Activated T-cell treated with anti-CD3 and anti-CD28 coated beads for 48 hours (primary cell): ENCODE measurements at places on chromosomes 7 and 10.

DNA sequence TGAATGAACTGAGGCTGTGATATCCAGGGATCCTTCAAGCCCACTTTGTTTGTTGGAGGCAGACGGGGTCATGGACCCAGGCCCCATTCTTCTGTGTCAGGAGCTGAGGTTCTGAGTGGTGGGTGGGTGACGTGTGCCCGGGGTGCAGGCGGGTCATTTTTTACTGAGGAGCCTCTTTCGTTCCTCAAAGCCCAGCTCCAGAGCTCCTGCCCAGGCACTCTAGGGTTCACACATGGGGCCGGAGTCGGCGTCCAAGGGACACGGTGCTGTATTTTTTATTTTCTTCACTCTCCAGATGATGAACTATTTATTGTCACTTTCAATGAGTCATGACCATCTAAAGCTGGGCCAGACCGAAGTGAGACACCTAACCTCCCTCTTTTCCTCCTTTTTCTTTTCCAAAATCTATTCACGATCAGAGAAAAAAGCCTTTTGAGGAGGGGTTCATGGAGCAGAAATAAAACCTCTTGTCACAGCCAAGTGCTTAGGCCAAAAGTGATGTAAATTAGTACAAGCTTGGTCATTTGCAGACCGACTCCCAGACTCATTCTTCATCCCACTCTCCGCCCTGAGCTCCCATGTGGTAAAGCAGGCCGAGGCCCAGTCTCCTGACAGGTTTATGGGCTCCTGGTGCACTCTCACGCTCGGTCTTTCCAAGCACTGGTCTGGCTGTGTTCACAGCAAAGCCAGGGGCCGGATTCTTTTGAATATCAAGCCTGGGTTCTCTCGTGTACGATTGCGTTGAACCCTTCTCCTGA is 41.4 kb upstream of the PITRM1 start:
- no peak for DNase-seq

DNA sequence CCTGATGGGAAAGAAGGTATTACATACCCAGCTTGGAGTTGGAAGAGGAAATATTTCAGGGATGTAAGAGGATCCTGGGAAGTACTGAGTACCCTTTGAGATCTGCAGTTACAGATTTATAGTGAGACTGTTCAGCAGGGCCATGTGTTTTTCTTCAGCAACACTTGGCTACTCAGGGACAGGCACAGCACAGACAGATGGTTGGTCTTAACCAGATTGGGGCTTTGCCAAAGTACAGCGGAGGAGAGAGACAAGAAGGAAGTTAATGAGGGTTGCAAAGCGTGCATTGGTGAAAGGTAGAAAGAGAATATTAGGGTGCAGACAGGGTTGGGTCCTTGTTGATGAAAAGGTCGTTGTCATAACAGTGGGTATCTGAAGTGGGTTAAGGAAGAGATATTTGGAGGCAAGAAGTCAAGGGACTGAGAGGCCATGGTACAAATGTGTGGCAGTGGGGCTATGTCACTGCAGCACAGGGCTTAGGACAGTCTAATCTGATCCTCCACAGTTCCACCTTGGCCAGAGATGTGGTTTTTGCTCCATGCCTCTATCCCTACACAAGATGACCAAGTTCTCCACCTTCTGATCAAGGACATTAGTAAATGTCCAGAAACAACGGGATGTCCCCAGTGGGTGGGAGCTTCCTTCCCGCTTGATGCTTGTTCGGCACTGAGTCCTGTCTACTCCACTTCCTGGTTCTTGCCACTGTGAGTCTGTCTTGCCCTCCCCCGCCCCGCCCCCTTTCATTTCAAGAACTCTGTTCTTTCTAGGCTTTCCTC is 18.9 kb upstream of the DNAJC1 start:
- no peak for DNase-seq

GRCh38 chr7:29229066-29229465 is 34.5 kb downstream of the CHN2 start:
- DNase-seq = no peak

DNA sequence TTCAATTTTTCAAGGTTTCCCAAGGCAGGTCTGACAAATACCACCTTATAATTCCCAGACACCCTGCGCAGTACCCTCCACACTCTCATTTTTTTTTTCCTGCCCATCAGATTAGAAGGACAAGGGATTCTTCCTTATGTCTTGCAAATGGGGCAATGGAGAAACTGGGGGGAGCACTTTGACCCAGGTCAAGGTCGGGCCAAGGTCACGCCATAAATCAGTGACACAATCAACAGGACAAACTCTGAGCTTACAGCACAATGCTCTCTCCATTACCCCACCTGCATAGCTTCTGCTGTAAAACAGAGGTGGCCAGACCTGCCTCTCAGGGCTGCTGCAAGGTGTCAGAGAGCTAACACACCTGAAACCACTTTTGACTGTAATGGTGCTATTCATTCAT is 254.4 kb upstream of the ZMIZ1 start:
- no peak for DNase-seq

GRCh38 chr10:5283305-5284158 is 81.2 kb upstream of the UCN3 start:
- DNase-seq = peak; percentile 55

DNA sequence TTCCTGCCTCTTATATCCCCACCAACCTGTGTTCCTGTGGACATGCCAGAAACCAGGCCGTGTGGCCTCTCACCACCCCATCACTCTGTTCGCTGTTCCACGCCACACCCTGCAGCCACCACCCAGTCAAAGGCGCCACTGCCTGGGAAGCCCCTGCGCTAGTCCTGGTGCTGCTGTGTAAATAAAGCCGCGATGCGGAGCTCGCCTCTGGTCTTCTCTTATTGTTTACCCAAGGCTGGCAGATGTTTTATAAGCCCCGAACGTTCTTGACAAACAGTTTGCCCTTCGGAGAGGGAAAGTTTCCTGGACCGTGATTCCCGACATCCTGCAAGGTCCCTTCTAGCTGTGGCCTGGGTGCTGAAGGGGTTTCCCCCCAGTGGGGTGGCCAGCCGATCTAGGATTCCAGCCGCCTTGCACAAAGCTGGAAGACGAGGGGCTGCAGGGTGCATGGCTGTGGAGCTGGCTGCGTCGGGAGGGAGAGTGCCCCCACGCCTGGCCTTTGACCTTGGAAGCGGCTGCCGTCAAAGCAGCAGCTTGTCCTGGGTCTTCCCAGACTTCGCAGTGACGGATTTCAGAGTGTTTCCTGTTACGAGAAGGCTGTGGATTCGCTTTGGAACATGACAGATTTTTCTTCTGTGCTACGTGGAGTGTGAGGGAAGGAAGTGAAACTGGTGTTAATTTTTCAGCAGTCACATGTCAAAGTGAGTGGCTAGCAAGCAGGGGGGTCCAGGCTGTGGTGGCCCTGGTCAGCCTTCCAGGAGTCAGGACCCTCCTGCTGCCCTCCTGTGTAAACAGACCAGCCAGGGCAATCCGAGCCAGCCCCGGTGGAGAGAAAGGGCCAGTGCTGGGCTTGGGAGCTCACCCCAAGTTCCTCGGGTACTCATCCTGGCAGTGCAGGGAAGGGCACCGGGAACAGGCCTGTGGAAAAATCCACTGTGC is 61.6 kb downstream of the LHPP start:
- DNase-seq = no peak

- DNase-seq = no peak
Observed at GRCh38 chr7:134422638-134423037, 36.3 kb downstream of the AKR1B1 start.

GRCh38 chr10:121788717-121789116 is 139.1 kb downstream of the ATE1 start:
- no peak for DNase-seq

DNA sequence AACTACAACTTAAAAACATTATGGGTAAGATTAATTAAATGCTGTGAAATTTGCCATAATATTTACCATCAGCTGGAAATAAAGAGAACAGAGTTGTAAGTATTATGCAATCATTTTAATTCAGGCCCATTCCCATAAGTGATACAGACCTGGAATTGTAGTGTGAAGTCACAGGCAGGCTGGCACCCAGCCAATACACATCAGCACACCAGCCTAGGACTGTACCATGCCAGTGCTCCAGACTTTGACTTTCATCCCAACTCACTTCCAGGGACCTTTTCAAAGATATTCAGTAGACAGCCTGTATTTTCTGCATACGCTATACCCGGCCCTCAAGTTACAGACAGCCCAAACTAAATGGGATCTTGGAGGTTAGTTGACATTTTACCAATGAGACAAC is 143.3 kb downstream of the TES start:
- DNase-seq = no peak

GRCh38 chr7:157708919-157709295 is 372.1 kb downstream of the DNAJB6 start:
- DNase-seq = no peak

DNA sequence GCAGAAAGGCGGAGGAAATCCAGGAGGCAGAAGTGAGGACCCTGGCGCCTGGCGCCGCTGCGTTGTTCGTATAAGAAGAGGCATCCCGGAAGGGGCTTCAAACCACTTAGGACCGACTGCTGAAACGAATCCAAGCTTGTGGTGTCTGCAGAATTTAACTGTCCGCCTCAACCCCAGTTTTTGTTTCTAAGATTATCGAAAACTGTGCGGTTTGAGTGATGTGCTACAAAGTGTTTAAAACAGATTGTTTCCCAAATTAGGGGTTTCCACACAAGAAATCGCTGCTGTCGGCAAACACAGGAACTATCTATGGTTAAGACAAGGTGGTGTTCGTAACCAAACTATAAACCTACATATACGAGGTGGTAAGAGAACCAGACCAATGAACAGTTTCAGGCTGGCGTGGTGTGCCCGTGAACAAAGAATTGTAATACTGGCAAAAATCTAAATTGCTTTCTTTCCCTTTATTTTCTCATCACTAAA is 835 bp upstream of the DGKI start:
- DNase-seq = no peak

- DNase-seq = no peak
Observed at GRCh38 chr7:18180685-18181084, 153.0 kb upstream of the PRPS1L1 start.

- DNase-seq = no peak
Observed at GRCh38 chr7:120724955-120725354, 133.0 kb downstream of the TSPAN12 start.

DNA sequence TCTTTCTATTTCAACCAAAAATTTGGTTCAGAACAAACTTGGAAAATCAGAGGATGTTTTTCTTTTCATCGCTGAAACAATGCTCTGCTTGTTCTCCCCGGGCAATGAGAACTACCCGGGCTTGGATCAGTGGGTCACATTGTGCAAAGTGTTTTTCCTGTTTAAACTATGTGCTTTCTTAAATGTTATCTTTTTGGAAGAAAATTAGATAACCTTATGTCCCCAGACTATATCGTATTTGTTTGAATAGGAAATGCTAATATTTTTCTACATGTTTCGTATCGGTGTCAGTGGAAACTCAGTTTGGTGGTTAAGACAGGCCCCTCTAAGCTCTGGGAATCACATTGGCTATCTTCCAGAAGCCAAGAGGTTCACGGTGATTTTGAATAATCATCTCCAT is 319.5 kb upstream of the NFE2L3 start:
- no peak for DNase-seq

- no peak for DNase-seq
Observed at GRCh38 chr10:23194966-23195845, 3.1 kb downstream of the PTF1A start.

DNA sequence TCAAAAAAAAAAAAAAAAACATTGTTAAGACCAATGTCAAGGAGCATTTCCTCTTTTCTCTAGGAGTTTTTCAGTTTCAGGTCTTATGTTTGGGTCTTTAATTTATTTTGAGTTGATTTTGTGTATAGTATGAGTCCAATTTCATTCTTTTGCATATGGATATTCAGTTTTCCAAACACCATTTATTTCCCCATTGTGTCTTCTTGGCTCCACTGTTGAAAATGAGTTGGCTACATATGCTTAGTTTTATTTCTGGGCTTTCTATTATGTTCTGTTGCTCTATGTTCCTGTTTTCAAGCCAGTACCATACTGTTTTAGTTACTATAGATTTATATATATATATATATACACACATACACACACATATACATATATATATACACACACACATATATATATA is 736.6 kb upstream of the LRRTM3 start:
- no peak for DNase-seq

GRCh38 chr10:94320285-94320914 is 42.3 kb downstream of the NOC3L start:
- DNase-seq = peak; percentile 55

- DNase-seq = no peak
Observed at GRCh38 chr7:92359801-92360200, 87.5 kb upstream of the GATAD1 start.
